Brain microvascular endothelial cell (primary cell): ENCODE measurements at places on chromosomes 1 and 21.

GRCh38 chr1:55707196-55707595 is 492.0 kb upstream of the USP24 start:
- no peak for DNase-seq

DNA sequence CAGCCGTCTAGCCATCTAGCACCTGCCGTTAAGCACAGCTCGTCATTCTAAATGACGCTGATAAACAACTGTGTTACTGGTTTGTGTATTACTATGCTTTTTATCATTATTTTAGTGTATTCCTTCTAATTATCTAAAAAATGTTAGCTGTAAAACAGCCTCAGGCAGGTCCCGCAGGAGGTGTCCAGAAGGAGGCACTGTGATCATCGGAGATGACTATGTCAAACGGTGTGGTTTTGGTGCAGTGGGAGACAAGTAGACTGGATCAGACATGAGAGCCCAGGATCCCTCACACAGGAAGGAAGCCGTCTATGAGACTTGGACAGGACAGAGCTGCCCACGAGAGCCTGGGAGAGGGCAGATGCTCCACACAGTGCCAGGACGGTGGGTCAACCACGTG is 55.3 kb upstream of the COL6A1 start:
- no peak for DNase-seq

GRCh38 chr21:30480145-30480544 is at the start of gene KRTAP19-1:
Gene KRTAP19-1, minus strand, starts transcription at chr21:30480367. Its CDS starts 50 bp downstream, at chr21:30480317.
- DNase-seq = no peak

GRCh38 chr1:115927971-115928370 is 48.3 kb upstream of the SLC22A15 start:
- no peak for DNase-seq

DNA sequence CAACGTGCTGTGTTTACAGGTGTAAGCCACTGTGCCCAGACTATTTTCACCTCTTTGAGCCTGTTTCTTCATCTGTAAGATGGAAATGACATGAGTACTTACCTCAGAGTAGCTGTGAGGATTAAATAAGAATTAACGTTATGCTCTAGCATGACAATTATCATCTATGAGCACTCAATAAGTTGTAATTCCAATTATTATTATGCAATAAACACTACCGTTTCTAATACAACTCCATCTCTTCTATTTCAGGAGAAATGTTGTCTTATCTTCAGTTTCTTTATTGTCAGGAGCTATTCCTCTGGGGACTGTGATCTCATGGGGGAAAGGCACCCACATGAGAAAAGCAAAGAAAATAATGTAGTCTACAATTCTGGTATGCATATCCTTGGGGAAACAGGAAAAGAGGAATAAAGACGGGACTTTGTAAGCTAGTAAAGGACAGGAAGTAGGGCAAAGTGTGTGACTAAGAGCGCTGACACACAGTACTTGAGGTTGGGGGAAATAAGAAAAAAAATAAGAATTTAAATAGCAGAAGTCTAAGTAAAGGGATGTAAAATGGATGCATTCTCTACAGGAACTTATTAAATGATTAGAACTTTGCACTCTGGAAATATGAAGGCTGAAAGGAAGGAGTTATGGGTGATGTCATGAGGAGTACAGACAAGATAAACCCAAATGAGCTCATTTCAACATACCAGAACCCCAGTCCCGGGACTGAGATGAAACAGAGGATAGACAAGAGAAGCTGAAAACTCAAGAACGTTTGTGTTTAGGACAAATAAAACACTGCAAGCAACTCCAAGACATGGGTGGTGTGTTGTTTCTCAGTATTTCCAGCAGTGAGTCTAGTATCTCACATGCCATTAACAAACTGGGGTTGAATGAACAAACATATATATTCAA is 9.8 kb downstream of the PHC2 start:
- DNase-seq = peak; percentile 61

GRCh38 chr1:23727362-23727811 is 15.9 kb upstream of the ELOA start:
- no peak for DNase-seq

GRCh38 chr1:112687785-112688496 is 13.5 kb downstream of the MOV10 start:
- DNase-seq = no peak

DNA sequence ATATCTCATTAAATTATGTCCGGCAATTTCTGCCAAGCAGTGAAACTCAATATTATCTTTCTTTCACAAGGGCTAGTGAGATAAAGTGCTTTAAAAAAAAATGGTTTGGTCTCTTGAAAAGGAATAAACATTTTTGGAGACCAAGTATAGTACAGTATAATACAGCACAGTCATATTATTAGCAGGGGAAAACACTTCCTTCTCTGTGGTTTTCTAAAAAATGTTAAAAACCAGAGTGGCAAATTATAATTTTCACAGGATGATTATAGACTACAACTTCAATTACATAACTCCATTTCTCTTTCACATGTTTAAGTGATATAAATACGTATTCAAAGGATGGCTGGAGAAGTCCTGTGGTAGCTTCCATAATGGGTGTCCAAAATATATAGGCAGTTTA is 170.3 kb upstream of the DMRTA2 start:
- no peak for DNase-seq

DNA sequence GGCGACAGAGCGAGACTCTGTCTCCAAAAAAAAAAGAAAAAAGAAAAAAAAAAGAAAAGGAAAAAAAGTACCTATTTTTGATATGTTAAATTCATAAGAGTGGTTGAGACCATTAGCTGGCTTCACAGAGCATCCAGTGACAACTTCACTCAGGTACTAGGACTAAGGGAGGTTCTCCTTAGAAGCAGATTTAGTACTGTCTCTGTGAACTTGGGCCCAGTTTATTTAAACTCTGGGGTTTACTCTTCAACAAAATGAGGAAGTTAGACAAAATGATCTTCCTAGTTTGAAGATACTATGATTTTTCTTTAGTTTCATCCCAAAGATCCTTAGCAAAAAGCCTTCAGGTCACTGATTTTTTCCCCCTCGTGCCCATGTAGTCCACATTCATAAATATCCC is 21.2 kb downstream of the MACO1 start:
- DNase-seq = no peak

- DNase-seq = no peak
Measured at GRCh38 chr1:31886866-31887265, 51.3 kb downstream of the PTP4A2 start.

DNA sequence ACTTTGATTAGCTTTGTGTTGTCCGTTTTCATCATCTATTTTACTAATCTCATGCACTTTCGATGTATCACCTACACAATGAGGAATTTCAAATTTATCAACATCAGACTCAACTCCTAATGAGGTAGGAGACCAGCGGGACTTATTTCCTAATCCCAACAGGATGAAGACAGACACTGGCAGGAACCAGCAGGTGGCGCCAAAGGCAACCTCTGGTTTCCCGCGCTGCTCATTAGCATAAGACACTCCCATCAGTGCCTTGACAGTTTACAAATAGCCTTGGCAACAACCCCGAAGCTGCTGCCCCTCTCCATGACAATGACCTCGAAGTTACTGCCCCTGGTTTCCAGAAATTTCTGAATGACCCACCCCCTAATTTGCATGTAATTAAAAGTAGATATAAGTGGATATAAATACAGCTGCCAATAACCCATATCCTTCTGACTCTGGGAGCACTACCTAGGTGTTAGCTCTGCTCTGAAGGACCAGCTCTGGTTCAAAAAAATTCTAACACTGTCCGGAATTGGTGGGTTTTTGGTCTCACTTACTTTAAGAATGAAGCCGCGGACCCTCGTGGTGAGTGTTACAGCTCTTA is 974.8 kb downstream of the ADGRL2 start:
- DNase-seq = peak; percentile 18

- DNase-seq = peak; percentile 80
Measured at GRCh38 chr1:51622455-51622913, 5.6 kb downstream of the OSBPL9 start.

- DNase-seq = no peak
Measured at GRCh38 chr1:26081267-26082019, 14.0 kb upstream of the TRIM63 start.

DNA sequence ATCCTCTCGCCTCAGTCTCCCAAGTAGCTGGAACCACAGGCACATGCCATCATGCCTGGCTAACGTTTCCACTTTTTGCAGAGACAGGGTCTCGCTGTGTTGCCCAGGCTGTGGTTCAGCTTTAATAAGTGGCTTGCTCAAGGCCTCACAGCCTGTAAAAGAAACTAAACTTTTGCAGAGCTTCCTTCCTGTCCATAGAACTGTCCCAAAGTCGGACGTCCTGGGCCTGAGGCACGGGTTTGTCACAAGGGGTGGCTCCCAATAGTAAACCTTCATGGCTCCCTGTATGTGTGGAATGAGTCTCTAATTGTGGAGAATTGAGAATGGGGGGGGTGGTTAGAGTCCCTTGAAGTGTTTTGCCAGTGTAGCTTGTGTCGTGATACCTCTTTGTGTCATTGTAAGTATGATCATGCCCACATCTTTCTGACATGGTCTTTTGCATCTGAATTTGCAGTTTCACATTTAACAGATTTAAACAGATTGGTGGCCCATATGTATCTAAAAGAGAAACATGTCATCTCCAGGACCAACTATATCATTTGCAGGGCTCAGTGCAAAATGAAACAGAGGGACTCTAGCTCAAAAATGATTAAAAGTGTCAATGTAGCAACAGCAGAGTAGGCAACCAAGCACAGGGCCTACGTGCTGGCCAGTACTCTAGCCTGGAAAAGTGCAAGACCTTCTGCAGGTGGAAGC is 332.1 kb downstream of the KIF26B start:
- DNase-seq = no peak

DNA sequence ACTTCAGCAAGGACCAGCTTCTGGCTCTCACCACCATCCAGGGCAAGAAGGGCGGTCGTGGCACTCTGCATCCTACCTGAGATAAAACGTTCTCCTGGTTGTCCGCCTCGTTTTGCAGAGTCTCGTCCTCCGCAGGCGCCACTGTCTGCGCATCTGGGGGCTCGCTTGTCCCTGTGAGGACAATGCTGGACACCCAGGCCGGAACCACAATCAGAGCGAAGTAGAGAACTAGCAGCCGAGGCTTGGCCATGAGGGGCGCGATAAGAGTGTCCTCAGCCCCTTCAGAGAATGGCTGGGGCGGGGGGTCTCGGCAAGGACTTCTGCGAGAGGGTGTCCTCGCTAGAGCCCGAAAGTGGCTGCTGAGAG is 505 bp downstream of the OLFML2B start:
- no peak for DNase-seq

DNA sequence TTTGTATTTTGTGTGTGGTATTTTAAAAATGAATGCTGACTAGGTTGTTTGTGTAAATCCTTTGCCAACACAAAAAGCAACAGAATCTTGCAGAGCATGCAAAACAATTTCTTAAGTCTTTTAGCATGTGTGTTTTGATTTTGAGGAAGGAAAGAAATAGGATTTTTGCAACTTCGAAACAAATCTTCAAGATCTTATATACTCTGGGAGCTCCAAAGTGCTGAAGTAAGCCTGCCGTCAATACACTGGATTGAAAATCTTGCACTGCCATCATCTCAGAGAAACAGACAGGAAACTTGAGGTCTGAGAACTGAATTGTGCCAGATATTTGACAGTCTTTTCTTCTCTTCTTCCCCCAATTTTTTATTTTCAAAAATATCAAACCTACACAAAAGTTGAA is 29.3 kb upstream of the DISP1 start:
- no peak for DNase-seq

DNA sequence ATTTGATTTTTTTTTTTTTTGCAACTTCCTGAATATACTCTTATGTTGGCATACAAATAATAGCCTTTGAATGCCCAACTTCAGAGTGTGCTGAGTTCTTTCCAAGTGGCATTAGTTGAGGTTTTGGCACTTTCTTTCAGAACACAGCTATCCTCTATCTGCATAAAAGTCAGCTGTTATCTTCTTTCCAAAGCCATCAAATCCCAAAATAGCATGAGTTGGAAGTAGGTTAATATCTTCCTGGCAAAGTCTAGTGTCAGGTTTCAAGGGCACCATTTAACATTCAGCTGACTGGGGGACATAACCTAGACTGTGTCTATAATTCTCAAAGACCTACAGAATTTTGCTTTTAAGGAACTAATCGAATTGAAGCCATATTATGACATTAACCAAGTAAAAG is 223.9 kb downstream of the PLPP3 start:
- no peak for DNase-seq

DNA sequence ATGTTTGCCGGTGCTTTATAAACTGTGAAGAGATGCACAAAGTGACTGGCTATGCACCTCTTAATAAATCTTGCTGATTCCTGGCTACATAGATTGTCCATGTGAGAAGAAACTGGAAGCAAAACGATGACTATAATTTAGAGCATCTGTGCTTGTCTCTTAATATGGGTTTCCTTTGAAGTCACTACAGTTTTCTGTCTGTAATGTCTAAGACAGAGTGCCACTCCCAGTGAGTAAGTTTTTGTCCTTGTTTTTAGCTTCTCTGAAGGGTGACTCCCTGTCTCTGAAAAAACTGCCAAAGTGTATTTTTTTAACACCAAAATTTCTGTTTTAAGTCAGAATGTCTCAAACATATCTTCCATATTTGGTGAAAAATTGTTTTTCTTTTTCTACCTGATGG is 175.1 kb downstream of the FASLG start:
- DNase-seq = no peak

- DNase-seq = no peak
Measured at GRCh38 chr1:39255222-39255621, 50.7 kb downstream of the MACF1 start.

- DNase-seq = no peak
Measured at GRCh38 chr1:94554580-94554979, 13.0 kb upstream of the F3 start.

DNA sequence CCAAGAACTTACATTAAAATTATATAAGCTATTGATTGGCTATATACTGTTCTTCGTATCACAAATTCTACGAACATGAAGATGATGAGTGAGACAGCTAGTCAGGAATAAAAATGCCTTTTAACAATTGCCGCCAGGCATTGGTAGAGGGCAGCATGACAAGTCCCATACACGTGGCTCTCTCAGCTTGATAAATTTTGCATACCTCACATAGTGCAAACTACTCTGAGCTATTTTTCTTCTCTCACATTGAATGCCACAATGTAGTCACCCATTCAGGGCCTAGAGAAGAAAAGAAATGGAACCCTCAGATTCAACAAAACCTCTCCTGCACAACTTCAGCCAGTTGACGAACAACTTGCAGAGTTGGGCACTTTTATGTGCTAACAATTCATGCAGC is 27.0 kb upstream of the FMO2 start:
- no peak for DNase-seq

GRCh38 chr1:10032590-10033358 is at the start of gene UBE4B:
Gene UBE4B, plus strand, starts transcription at chr1:10032958. Its CDS starts 713 bp downstream, at chr1:10033671.
- peak; percentile 97 for DNase-seq

DNA sequence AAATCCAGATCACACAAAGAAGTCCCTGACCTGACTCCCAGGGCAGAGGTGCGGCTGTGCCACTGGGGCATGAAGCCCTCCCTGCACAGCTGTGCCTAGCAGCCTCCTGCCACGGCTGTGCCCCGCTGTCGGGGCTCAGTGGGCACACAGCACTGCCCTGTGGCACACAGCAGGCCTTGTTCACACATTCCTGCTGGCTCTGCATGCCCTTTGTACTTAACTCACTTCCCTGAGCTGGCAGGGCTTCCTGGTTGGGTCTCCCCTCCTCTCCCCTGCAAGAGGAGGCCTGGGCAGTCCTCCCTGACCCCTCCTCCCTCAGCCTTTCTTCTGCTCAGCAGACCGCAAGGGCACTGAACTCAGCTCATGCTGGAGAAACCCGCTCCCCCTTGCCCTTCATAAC is 14.8 kb downstream of the LHX4 start:
- no peak for DNase-seq

- DNase-seq = no peak
Measured at GRCh38 chr1:54835970-54836369, 34.8 kb upstream of the TTC22 start.

- no peak for DNase-seq
Measured at GRCh38 chr21:27643326-27643725, 676.4 kb upstream of the ADAMTS5 start.

- DNase-seq = no peak
Measured at GRCh38 chr1:175560192-175560591, 183.2 kb downstream of the TNR start.
